ENCODE measurements at places on chromosomes 7 and 10.

DNA sequence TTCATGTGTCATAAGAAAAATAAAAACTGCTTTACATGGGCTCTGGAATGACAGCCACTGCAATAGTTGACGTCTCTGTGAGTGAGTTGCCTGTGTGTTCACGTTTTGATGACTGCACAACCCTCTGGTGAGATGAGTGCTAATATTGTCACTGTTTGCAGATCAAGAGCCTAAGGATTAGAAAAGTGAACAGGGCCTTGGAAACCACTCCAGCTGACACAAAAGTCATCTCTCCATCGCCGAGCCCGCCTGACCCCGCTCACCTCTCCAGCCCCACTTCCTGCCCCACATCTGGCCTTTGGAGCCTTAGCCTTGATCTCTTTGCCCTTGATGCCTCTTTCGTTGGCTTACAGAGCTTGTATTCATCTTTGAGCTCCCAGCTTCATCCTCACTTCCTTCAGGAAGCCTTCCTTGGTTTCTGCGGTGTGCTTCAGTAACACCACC, 351.7 kb downstream of the TCERG1L start:
- DNase-seq, result no peak

- DNase-seq, result no peak
Observed at GRCh38 chr10:8380833-8381496, 326.5 kb downstream of the GATA3 start.

- DNase-seq, result no peak
Observed at GRCh38 chr10:109957092-109957797, 33.9 kb upstream of the XPNPEP1 start.

GRCh38 chr10:110208614-110209453, 1.4 kb downstream of the MXI1 start:
- no peak for DNase-seq

- DNase-seq, result no peak
Observed at GRCh38 chr7:18541181-18541870, 45.8 kb downstream of the HDAC9 start.

GRCh38 chr7:37251222-37251621, 197.4 kb downstream of the ELMO1 start:
- no peak for DNase-seq

- DNase-seq, result no peak
Observed at GRCh38 chr10:20743942-20744341, 153.2 kb downstream of the NEBL start.

DNA sequence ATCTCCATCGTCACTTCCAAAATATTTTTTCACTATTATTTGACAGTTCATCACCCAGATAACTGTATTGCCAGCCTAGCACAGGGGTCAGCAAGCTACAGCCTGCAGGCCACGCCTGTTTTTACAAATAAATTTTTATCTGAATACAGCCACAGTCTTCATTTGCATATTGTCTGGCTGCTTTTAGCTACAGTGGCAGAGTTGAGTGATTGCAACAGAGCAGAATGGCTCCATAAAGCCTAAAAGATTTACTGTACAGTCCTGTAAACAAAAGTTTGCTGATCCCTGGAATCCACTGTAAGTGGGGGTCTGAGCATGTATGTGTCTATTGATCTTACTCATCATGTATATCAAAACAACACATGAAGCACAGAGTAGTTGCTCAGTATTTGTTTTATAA, 45.9 kb upstream of the GNAI1 start:
- DNase-seq, result no peak

DNA sequence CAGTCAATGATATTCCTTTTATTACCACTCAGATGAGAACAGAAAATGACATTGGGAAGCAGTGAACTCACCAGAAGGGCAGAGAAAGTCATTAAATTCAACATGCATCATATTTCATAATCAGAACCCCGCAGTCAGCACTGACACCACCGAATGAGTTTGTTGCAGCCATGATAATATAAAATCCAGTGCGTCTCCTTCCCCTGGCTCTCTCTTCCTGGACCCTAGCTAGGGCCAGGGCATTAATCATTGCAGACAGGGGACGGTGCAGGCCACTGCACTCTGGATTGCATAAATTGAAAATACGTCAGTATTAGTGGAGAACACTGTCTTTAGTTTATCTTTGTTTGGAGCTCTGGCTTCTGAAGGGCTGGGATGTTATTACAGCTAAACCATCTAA, 931.5 kb downstream of the TYW1 start:
- no peak for DNase-seq

DNA sequence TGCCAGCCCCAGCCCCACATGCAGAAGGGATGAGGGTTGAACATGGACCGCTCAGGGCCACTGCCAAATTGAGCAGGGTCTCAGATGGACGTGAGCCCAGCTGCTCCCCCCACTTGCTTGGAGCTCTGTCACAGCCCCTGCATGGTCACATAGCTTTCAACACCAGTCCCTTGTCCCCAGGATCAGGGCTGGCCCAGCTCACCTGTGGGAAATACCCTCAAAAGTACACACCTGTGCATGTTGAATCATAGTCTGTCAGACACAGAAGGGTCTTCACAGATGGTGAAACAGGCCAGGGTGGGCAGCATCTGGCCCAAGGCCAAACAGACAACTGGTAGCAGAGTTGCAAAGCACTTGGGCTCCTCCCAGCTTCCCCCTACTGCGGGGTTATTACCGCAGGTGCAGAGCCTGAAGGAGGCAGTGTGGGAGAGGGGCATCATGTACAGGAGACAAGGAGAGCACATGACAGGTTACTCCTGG, 77.6 kb upstream of the UNC5B start:
- no peak for DNase-seq

DNA sequence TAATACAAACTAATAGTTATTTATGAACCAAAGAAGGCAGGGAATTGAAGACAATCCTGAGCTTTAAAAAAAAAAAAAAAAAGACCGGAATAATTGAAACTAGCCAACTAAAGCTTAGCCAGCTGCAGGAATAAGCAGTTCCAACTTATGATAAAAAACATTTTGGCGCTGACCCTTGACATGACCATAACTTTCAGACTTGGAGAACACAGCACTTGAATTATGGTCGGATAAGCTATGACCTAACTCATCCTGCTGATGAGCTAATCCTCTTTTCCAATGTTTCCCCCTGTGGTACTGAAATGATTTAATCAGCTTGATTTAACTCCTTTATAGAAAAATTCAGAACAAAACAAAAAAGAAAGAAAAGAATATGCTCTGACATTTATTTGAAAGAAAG, 181.8 kb downstream of the DGKB start:
- no peak for DNase-seq

DNA sequence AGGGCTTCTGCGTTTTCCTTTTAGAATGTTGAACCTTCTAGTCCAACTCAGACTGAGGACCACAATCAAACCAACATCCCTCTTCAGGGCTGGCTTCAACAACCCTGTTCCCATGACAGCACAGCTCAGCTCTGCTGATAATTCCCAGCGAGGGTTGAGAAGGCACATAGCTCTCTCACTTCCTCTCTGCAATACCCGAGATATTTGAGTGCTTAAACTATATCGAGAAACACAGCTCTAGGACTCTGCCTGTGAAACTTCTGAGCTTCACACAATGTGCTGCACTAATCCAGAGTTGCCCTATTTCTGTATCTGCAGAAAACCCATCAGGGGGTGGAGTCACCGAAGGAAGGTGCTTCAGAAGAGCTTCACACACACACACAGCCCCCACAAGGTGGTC, 1.6 kb upstream of the ADARB2 start:
- no peak for DNase-seq

DNA sequence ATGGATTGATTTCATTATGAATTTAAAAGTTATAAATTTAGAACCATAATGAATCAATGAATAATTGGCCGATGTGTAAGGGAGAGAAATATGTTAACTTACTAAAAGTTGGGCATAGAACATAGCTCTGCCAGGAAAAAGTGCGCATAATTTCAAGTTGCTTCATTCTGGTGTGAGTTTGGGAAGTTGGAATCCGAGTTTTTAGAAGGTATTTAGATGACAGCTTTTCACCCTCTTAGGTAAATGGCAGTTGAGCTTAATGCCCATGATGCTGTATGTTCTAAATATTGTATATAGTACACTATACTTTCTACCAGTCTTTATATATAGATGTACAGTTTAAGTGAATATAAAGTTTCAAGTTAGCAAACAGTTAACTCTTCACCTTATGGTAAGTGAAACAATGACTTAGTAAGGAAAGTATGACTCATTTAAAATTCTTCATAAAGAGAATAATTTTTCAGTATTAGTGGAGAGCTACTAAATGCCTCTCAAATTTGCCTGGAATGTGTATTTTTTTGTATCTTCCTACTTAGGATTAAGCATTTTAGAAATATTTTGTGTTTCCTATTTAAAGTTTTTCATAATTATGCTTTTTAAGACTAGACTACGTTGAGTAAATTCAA, 1.6 kb downstream of the C1GALT1 start:
- DNase-seq, result no peak

DNA sequence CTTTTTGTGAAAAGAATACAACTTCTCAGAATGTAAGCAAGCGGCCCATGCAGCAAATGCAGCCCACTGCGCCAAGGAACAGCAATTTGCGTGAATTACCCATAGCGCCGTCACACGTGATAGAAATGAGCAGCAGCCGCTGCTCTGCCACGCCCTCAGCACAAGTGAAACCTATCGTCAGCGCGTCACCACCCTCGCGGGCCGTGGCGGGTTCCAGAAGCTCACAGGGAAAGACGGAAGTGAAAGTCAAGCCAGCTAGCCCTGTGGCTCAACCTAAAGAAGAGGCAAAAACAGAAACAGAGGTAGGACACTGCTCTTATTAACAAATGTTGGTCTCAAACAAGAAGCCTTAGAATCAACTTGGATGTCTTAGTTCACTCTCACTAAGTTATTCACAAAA, 70.5 kb downstream of the SHH start:
- no peak for DNase-seq

DNA sequence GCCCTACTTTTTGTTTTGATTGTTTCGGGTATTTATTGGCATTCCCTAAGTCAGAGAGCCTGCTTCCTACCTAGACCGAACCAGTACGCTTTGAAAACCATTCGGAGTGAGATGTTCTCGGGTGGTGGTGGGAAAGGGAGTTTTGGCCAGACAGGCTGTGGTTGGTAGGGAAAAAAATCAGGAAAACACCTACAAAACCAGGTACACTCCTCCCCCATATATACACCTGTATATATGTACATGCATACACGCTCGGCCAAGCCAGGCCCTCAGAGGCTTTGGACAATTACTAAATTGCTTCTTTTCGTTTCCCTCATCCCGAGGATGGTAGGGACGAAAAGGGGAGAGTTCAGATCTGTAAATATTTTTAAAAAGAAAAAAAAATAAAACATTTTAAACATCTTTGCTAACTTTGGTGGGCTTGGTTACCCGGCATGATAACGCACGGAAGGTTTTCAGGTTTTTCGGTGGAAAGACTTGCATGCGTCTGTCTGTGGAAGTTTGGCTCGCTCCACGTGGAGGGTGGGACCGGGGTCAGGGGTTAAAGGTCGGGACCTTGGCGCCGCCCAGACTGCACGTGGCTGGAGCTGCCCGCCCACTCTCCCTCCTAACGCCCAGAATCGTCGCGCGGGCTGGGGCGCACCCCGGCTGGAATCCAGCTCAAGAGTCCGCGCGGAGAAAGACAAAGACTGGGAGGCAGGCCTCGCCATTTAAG, 2.5 kb downstream of the HMX2 start:
- no peak for DNase-seq

- no peak for DNase-seq
Observed at GRCh38 chr10:50407076-50407801, 155.9 kb upstream of the ASAH2 start.

GRCh38 chr7:78198756-78199155, 400.2 kb downstream of the PHTF2 start:
- DNase-seq, result no peak

DNA sequence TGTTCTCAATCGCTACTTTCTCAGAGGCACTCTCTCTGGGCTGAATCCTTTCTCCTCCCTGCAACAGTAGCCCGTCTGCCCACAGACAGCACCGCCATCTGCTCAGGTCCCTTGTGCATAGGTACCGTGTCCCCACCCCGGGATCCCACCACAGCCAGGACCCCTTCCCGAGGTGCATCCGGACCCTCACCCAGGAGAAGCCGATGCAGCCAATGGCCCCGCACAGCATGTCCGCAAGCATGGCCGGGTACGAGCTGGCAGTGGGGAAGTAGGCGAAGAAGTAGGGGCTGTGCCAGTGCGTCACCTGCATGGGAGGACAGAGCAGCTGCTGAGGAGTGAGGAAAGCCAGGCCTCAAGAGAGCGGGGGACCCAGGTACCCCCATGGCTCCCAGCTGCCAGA, 25.5 kb downstream of the DDC start:
- DNase-seq, result no peak

GRCh38 chr10:15363031-15363430, 8.1 kb downstream of the FAM171A1 start:
- no peak for DNase-seq

DNA sequence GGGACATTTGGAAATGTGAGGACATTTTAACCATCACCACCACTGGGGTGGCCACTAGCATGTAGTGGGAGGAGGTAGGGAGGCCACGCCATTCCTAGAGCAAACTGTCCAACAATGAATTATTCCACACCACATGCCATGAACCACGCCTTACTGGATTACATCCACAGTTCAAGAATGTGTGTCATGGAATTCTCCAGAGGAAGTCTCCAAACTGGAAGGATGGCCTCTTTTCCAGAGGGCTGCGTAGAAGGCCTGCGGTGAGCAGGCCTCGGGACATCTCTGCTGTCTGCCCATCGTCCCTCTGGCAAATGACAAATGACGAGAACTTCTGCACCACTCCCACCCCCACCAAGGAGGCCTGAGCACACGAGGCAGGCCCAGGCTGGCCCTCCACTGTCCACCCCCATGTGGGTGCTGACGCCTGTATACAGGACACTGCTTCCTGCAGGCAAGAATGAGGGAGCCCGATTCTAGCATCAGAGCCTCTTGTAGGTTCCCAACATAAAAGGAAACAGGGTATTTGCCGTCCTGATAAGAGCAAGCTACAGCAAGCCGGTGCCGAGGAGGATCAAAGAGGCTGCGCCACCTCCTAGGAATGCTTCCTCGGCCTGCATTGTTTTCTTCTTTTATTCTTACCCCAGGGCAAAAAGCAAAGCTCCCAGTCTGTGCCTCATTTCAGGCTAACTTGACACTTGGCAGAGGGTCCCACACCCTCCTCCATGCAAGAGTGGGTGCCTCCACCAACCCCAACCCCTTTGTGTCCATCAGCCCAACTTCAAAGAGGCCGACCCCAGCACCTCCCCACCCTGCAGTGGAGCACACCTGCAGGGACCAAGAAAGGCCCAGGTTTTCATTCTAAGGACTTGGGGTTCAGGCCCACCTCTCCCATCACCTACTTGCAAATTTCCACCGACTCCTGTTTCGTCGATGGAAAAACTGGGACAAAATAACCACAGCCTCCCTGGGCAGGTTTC, 23.9 kb downstream of the TNS3 start:
- DNase-seq, result no peak

- no peak for DNase-seq
Observed at GRCh38 chr10:45278860-45279498, 36.4 kb downstream of the OR13A1 start.

GRCh38 chr10:121154846-121155245, 303.7 kb downstream of the WDR11 start:
- no peak for DNase-seq

- no peak for DNase-seq
Observed at GRCh38 chr7:2708041-2708440, 20.0 kb downstream of the AMZ1 start.

GRCh38 chr7:149714910-149715471, 58.4 kb downstream of the ZNF467 start:
- DNase-seq, result no peak

Measured in stimulated activated CD8-positive, alpha-beta memory T cell treated with anti-CD3 and anti-CD28 coated beads, Interleukin-4, amount 100 ng/mL, for 1 hour (primary cell).